DMS 273 treated with DMSO at 0.1 percent for 48 hours (cell line): ENCODE measurements at places on chromosomes 12 and 14.

- no peak for DNase-seq
Measured at GRCh38 chr12:101925935-101926334, 48.6 kb downstream of the DRAM1 start.

DNA sequence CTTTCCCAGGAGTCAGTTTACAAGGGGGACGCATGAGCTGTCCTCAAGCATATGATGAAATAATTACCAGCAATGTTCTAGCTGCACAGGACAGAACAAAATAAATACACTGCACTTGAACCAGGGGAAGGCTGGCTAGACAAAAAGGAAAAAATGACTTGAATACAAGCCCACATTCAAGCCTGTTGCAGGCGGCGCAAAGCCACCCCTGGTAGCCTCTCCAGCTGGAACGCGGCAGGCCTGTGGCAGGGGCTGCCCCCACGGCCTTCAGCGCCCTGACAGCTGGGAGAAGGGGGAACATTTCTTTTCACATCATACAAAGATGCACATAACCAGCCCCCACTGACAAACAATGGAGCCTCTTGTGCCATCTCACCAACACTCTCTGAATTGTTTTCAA is 57.1 kb downstream of the TRAFD1 start:
- no peak for DNase-seq

- no peak for DNase-seq
Measured at GRCh38 chr12:114662512-114663177, 21.3 kb downstream of the TBX3 start.

DNA sequence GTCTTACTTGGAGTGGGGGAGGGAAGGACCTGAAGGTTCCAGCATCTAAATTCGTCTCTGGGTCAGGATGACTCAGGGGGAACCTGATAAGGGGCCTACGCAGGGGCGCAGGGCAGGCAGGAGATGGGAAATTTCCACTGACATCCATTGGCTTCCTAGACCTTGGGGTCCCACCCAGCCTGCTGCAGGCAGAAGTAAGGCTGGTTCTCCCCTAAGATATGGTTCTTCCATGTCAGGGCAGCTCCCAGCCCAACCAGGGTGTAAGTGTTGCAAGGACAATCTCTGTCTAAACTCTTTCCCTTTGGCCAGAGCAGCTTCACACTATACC is 2.1 kb upstream of the NDRG2 start:
- no peak for DNase-seq

- DNase-seq: no peak
Measured at GRCh38 chr12:693934-694533, 30.8 kb upstream of the NINJ2 start.
